ENCODE measurements at places on chromosomes 6 and 20. TPM values are rescaled to one million over a fixed set of nuclear protein-coding genes. Genes with fewer than 3 reads are reported as not detected.

The TXLNB gene
- 1.2 TPM for total RNA-seq

DNA sequence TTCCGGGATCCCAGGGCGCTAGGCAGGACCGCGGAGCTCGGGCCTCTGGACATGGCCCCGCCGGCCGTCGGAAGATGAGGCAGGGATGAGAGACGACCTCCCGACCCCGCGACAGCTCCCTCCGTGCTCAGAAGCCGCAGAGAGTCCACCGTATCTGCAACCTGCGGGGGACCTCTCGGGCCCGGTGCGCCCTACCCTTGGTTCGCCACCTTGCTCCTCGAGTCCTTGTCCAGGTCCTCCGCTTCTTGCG lies 301 bp downstream of the PPP1R3D start:
- no peak for DNase-seq

- no peak for DNase-seq
Observed at GRCh38 chr6:10587656-10588406, 66.7 kb downstream of the GCNT2 start.

The SLC35A1 gene
- 21.4 TPM for total RNA-seq

DNA sequence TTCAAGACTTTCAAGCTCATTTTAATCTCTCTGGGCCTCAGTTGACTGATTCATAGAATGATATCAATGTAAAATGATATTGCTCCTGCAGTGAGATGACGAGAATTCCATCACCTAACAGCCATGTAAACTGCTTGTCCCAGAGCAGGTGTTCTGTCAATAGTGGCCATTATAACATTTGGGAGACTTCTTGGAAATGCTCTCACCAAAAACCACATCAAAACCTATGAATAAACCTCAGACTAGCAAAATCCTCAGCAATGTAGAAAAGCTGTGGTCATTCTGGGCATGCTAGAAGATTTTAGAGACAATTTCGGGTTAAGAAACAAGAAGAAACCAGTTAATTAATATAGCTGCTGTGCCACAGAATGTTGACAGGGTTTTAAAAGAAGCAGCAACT lies 225.4 kb downstream of the FRK start:
- no peak for DNase-seq

DNA sequence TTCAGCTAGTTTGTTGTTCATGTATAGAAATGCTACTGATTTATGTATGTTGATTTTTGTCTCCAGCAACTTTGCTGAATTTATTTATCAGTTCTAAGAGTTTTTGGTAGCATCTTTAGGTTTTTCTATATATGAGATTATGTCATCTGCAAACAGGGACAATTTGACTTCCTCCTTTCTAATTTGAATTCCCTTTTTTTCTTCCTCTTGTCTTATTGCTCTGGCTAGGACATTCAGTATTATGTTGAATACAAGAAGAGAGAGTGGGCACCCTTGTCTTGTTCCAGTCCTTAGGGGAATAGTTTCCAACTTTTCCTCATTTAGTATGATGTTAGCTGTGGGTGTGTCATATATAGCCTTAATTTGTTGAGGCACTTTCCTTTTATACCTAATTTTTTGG lies 58.2 kb downstream of the CDH26 start:
- no peak for DNase-seq

The KCNK5 gene
- 1.8 TPM for total RNA-seq

GRCh38 chr6:104682722-104683643 lies 176.7 kb downstream of the HACE1 start:
- DNase-seq: no peak

DNA sequence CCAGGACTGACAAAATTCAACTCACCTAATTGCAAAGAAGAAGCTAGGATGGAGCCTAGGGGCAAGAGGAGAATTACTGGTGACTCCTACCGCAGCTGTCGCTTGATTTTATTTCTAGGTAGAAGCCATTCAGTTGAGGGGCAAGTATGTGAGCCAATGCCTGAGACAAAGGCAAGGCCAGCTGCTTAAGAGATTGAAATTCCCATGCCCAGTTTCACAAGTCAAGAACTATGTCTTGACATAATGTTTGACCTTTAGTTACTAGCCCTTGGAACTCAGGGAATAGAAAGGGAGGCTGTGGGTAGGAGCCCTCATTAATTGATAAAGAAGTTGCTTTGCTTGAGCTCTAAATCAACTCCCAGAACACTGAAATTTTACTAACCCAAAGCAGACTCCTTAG lies 54.0 kb downstream of the GPR63 start:
- DNase-seq: no peak

GRCh38 chr6:123575188-123575587 lies 61.6 kb downstream of the TRDN start:
- no peak for DNase-seq

The ARMH2 gene
- not detected for total RNA-seq

GRCh38 chr20:24236963-24237362 lies 232.5 kb upstream of the SYNDIG1 start:
- no peak for DNase-seq

GRCh38 chr6:55998576-55998975 lies 123.2 kb upstream of the BMP5 start:
- DNase-seq: no peak

The PRKN gene
- 10.7 TPM for total RNA-seq

All from prostate gland (tissue), 2 donors.